ENCODE measurements at places on chromosomes 6 and 20. TPM values are rescaled to one million over a fixed set of nuclear protein-coding genes. Genes with fewer than 3 reads are reported as not detected.

The BPI gene
- total RNA-seq, result not detected

The ECT2L gene
- 0.12 TPM for total RNA-seq

The ANGPT4 gene
- not detected for total RNA-seq

The EBF4 gene
- total RNA-seq, result 4.1 TPM

The RFX6 gene
- not detected for total RNA-seq

The ZSCAN26 gene
- total RNA-seq, result 9.7 TPM

The NKAPL gene
- total RNA-seq, result 0.99 TPM

The SIRPG gene
- total RNA-seq, result not detected

The SNX21 gene
- total RNA-seq, result 24.7 TPM

The GMEB2 gene
- total RNA-seq, result 12.0 TPM

The ASIP gene
- total RNA-seq, result not detected

The C6orf132 gene
- 2.1 TPM for total RNA-seq

The BACH2 gene
- total RNA-seq, result 1.2 TPM

The MEP1A gene
- total RNA-seq, result not detected

The ILRUN gene
- total RNA-seq, result 32.9 TPM

The HEY2 gene
- 0.34 TPM for total RNA-seq

The LAMA5 gene
- total RNA-seq, result 283 TPM

The ZNF292 gene
- 13.2 TPM for total RNA-seq

The ADGRG6 gene
- 79.5 TPM for total RNA-seq

The MDFI gene
- 34.7 TPM for total RNA-seq

The TTPAL gene
- 7.0 TPM for total RNA-seq

The RAD21L1 gene
- not detected for total RNA-seq

The SYCP2L gene
- total RNA-seq, result 0.29 TPM

The OR2J3 gene
- not detected for total RNA-seq

The PTK6 gene
- not detected for total RNA-seq
